Small intestine (tissue), 16 donors: ENCODE measurements at places on chromosomes 3 and 15. TPM values are rescaled to one million over a fixed set of nuclear protein-coding genes. Genes with fewer than 3 reads are reported as not detected.

DNA sequence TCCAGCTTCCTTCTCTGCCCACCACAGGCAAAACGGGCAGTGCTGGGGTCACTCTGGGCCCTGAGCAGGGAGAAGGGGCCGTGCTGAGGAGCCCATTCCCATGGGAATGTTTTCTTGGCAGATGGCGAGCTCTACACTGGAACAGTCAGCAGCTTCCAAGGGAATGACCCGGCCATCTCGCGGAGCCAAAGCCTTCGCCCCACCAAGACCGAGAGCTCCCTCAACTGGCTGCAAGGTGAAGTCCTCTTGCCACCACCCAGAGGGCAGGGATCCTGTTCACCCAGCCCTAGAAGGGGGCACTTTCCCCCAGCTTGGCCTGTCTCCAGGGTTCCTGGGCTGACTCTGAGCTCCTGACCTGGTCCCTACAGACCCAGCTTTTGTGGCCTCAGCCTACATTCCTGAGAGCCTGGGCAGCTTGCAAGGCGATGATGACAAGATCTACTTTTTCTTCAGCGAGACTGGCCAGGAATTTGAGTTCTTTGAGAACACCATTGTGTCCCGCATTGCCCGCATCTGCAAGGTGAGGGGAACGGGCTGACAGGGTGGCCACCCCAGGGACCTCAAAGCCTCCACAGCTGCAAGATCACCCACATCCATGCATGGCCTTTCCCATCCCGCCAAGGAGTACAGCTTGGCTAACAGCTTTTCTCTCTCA is 12.4 kb downstream of the CIB1 start:
- H3K27ac ChIP-seq, result no peak overlapping the region
- no peaks in the 10 kb centered on the region for H3K27me3 ChIP-seq
- no peak overlapping the region for H3K4me3 ChIP-seq
- peaks cover 19% of the 10 kb centered on the region for H3K36me3 ChIP-seq

DNA sequence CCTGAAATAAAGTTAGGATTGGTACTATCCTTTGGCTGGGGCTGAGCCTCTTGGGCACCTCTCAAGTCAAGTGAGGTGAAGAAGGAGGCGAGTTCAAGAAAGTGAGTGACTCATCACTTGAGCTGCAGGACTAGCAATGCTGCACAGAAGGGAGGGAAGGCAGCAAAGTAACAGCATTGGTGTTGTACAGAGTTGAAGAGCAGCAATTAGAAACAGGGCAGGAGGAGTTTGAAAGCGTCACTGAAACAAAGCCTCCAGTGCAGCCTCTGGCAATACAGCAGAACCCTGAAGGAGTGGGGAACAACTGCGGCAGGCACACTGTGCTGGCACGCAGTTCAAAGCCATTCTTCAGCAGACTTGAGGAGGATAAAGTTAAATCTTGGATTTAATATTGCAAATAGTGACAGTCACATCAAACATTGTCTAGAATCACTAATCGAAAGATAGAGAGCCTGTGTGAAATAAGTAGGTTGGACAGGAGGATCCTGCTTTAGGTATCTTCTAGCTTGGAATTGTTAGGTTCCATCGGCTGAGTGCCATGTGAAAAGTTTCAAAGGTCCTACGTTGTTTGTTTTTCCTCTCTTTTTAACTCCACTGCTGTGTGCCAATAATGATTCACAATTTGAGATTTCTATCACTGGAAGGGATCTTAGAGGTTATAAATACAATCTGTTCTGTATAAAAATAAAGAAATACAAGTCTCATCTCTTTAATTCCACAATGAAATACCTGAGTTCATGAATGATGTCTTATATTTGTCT is 479.8 kb downstream of the NAALADL2 start:
- H3K36me3 ChIP-seq, result no peaks in the 10 kb centered on the region
- no peak overlapping the region for H3K27ac ChIP-seq
- H3K4me1 ChIP-seq, result no peaks in the 10 kb centered on the region
- H3K4me3 ChIP-seq, result no peak overlapping the region
- DNase-seq, result peak; percentile 6
- H3K27me3 ChIP-seq, result no peaks in the 10 kb centered on the region

IMPG2 gene
- not detected for polyA plus RNA-seq

TUBGCP4 gene
- 16.5 TPM for polyA plus RNA-seq

ROBO2 gene
- 1.7 TPM for polyA plus RNA-seq
